HepG2 (cell line): ENCODE measurements at places on chromosomes 12 and 14. TPM values are rescaled to one million over a fixed set of nuclear protein-coding genes. Genes with fewer than 3 reads are reported as not detected.
A peak's percentile ranks its signal among the peaks of the same experiment; 100 is the strongest.

DNA sequence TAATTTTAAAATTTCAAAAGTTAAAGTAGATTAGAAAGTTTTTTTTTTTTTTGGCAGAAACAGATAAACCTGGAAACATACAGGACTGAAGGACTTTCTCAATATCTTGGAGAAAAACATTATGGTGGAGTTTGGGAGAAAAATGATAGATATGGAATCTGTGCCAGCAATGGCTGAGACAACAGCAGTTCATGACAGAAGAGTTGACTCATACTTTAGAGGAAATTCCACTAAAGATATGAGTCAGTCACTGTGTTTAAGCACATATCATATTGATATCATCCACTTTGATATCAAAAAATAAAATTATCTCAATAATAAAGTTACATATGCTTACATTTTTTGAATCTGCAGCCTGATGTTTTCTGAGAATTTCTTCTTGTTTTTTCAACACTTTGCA, 193.9 kb upstream of the OR4E1 start:
- DNase-seq: no peak

DNA sequence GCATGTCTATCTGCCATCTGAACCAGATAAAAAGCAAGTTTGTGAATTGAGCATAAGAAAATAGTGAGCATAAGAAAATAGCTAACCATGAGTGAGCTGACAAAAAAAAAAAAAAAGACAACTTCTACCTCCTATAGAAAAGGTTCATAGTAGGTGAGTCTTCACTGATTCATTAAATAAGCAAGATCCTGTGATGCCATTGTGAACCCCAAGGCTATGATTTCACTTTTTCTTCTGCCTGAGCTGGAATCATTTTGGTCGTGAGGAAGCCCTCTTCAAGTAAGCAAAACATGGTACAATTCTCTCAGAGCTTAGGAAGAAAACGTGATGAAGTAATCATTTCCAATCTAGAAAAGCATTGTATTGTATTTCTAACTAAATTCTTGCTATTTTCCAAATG, 1.2 kb downstream of the PIK3C2G start:
- no peak for DNase-seq

DNA sequence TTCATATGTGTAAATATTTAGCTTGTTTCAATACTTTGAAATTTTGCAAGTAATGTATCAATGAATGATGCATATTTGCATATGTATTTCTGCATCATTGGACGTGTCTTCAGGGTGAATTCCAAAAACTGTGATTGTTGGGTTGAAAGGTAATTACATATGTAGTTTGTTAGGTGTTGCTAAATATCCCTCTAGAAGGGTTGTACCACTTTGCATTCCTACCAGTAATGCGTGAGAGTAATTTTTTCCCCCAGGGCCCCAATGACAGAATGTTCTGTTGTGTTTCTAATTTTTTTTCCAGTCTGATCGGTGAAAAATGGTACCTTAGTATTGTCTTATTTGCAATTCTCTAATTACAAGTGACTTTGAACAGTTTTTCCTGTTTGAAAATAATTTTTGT, 408.9 kb downstream of the NAV3 start:
- DNase-seq: no peak

DNA sequence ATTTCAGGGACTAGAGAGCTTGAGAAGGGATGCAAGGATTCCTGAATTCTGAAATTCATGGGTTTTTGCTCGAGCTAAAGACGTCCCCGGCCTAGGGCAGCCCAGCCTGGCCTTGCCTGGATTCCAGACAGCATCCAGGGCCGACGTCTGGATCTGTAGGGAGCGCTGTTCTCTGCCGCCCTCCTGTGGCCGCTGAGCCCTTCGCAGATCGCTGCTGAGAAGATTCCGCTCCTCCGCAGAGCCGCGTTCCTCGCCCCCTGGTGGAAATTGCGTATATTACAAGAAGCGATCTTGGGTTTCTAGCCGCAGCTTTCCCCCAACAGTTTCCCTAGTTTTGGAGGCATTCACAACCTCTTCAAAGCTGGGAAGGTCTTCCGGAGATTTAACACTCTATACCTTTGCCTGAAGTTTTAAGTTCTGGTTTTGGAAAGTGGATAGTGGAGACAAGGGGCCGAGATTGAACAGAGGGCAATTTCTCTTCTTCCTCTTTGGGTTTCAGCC, 5.1 kb downstream of the CISTR start:
- DNase-seq: peak; percentile 76

- no peak for DNase-seq
Observed at GRCh38 chr12:95908573-95908972, 33.8 kb downstream of the CCDC38 start.

The TBX3 gene
- total RNA-seq: 17.2 and 27.1 TPM in 2 replicates

The ACVR1B gene
- total RNA-seq: 5.8 and 8.9 TPM in 2 replicates

The MARK3 gene
- total RNA-seq: 41.4 and 56.6 TPM in 2 replicates

The TSPAN19 gene
- total RNA-seq: not detected in 2 replicates

The TCHP gene
- 10.4 and 12.2 TPM in 2 replicates for total RNA-seq

GRCh38 chr12:74328623-74329022, 209.0 kb upstream of the ATXN7L3B start:
- no peak for DNase-seq

DNA sequence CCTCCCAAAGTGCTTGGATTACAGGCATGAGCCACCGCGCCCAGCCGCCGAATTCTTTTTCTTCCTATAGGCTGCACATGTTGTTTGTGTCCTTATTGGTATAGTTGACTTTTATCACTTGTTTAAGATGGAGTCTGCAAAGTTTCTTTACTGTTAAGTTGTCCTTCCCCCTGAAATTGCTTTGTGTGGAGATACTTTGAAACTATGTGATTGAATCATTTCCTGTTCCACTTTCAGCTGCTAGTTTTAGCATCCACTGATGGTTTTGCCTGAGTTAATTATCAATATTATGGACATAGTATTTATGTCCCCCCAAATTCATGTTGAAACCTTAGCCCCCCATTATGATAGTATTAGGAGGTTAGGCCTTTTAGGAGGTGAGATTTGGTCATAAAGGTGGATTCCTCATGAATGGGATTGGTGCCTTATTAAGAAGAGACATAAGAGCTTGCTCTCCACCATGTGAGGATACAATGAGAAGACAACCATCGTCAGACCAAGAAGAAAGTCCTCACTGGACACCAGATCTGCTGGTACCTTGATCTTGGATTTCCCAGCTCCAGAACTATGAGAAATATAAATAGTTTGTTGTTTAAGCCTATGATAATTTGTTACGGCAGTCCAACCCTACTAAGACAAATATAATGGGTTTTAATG, 34.9 kb downstream of the PPHLN1 start:
- no peak for DNase-seq

GRCh38 chr12:81253360-81253759, 175.5 kb downstream of the ACSS3 start:
- DNase-seq: no peak

GRCh38 chr12:50734409-50735263, 29.3 kb upstream of the ATF1 start:
- peak; percentile 25 for DNase-seq

DNA sequence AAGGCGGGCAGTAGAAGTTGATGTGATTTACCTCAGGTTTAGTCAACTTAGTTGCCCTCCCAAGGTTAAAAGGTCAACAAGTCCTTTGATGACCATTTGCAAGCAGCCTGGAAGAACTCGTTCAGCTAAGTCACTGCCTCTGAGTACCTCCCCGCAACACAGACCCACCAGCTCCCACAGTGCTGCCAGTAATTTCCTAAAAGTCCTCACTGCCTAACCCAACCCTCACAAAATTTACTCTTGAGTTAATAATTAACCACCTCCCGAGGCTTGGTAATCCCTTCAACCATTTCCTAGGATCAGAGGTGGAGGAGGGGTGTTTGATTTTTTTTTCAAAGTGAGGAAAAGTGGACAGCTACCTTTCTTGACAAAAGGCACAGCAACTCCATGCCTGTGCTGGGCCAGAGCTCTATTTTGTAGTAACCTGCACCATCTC, 55.8 kb downstream of the MAP3K9 start:
- peak; percentile 94 for DNase-seq

DNA sequence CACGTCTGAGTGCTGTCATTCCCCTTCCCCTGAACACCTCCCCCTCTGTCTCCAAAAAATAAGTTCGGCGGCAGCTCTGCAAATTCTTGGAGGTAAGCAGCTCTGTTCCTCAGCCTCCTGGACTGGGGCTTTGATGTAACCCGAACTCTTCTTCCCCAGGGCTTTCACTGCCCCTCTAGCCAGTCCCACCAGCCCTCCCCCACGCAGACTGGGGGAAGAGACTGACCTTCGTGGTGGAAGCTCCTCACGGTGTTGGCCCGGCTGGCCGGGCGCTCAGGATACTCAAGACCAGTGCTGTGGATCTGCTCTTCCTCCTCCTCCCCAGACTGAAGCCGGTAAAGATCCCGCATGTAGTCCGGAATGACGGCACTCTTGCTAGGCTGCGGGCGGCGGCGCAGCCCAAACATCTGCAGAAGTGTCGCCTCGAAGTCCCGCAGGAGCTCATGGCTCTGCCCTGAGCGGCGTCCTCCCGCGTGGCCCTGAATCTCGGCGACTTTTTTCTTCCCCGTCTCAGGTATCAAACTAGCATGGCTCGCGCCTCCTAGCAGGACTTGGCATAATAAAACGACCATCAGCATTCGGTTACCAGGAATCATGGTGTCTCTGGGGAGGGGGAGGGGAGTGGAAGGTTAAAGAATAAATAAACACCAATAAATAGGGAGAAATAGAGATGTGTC, 4.9 kb downstream of the BMP4 start:
- DNase-seq: no peak

GRCh38 chr12:11595080-11595479, 54.4 kb upstream of the ETV6 start:
- DNase-seq: no peak

The DEPDC4 gene
- total RNA-seq: 5.7 and 6.6 TPM in 2 replicates

The RD3L gene
- total RNA-seq: not detected in 2 replicates

DNA sequence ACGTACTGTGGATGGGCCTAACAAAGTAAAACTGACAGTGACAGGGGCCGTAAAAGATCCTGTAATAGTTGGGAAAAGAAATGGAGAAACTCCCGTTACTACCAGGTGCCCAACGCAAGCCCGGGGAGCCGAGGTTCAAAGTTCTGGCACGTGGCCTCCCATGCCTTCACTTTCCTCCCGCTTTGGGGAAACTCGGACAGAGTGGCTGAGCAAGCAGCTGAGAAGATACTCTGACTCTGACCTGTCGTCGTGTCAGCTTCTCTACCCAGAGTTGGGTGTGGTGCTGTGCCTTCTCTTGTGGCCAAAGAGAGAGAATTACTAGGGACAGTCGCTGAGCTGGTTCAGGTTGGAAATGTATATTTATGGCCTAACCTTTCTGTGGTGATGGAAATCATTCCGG, 1.7 kb downstream of the B4GALNT3 start:
- peak; percentile 5 for DNase-seq

- peak; percentile 2 for DNase-seq
Observed at GRCh38 chr12:47602949-47603558, 102.8 kb downstream of the RPAP3 start.

- no peak for DNase-seq
Observed at GRCh38 chr12:119781804-119782203, 95.3 kb downstream of the CIT start.

DNA sequence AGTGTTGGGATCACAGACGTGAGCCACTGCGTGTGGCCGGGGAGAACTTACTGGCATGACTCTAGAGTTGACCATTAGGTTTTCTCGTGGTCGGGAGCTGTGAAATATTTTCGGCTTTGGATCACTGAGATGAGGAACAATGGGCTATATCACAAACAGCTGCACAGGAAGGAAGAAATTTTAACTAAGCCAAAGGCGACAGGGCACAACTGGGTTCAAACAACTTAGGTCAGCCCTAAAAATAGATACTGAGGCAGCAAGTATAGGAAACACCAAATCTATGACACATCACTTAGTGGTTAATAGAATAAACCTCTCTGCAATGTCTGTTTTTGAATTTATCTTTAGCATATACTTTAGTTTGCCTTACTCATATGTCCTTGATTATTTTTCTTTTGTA, 162.9 kb downstream of the LRIG3 start:
- no peak for DNase-seq

The OR4N2 gene
- total RNA-seq: not detected in 2 replicates

DNA sequence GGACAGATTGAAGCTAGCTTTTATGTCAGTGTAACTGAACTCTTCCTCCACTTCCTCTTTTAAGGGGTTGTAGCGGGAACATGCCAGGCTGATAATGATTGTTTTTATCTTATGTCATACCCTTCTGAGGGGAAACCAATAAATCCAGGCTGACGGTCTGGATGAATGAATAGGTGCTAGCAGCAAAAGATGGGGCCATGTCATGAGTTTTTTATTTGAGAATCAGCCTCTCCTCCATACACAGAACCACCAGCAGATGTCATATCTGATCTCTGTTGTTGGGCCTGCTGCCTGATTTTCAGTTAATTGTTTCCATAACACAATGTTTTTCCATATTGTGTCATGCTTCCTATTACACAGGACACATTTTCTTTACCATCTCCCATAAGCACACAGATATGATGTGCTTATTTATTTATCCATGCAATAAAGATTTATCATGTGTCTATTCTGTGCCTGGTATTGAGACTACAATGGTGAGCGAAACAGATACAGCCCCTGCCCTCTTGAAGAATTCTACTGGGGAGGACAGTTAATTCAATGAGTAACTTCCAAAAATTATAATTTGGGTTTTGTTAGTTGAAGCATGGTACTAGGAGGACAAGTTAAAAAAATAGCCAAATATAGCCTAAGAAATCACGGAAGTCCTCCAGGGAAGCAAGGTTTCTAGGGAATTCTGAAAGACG, 33.6 kb upstream of the CRY1 start:
- no peak for DNase-seq

The ZFHX2 gene
- total RNA-seq: 0.44 and 0.49 TPM in 2 replicates

DNA sequence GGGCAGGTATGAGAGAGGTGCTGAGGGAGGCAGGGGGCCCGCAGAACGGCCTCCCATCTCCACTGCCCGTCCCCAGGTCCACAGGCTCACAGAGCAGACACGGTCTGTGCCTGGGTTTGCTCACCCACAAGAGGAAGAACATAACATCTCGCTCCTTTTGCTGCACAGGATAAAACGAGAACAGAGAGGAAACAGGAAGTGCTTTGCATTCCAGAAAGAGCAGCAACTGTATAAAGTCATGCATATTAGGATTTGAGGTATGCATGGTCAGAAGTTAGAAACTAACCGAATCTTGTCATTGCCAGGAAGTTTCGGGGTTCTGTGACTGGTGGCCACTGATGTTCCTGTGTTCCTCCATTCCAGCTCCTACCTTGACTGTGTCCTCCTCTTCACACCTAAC, 25.0 kb downstream of the NTF3 start:
- no peak for DNase-seq

- DNase-seq: no peak
Observed at GRCh38 chr14:76274324-76274723, 101.6 kb upstream of the ESRRB start.

- DNase-seq: no peak
Observed at GRCh38 chr14:30330445-30330844, 228.5 kb upstream of the G2E3 start.

GRCh38 chr12:50517421-50518048, 12.8 kb downstream of the DIP2B start:
- DNase-seq: peak; percentile 52

- DNase-seq: no peak
Observed at GRCh38 chr12:25833657-25834056, 124.8 kb upstream of the RASSF8 start.
